CD4-positive, alpha-beta memory T cell (primary cell): ENCODE measurements at places on chromosomes 1 and 21. TPM values are rescaled to one million over a fixed set of nuclear protein-coding genes. Genes with fewer than 3 reads are reported as not detected.
A peak's percentile ranks its signal among the peaks of the same experiment; 100 is the strongest.

Gene YBX1
- total RNA-seq, result 328 TPM

Gene S100A6
- 356 TPM for total RNA-seq

Gene FLG2
- not detected for total RNA-seq

Gene CDA
- not detected for total RNA-seq

- no peak for DNase-seq
- H3K27ac ChIP-seq, result no peak overlapping the region
- H3K4me3 ChIP-seq, result no peak overlapping the region
- H3K27me3 ChIP-seq, result no peaks in the 10 kb centered on the region
Observed at GRCh38 chr21:37509802-37510393, 143.3 kb downstream of the DYRK1A start.

- DNase-seq, result no peak
- no peak overlapping the region for H3K4me3 ChIP-seq
- no peak overlapping the region for H3K27ac ChIP-seq
- no peaks in the 10 kb centered on the region for H3K36me3 ChIP-seq
Observed at GRCh38 chr1:172851077-172851476, 192.2 kb downstream of the FASLG start.

Gene MCOLN2
- total RNA-seq, result 16.8 TPM

Gene LMOD1
- total RNA-seq, result not detected

GRCh38 chr1:20192364-20192763 is 6.0 kb upstream of the PLA2G2C start:
- H3K27me3 ChIP-seq, result no peaks in the 10 kb centered on the region
- peaks cover 21% of the 10 kb centered on the region for H3K4me1 ChIP-seq
- DNase-seq, result no peak
- H3K36me3 ChIP-seq, result no peaks in the 10 kb centered on the region
- no peak overlapping the region for H3K4me3 ChIP-seq
- H3K27ac ChIP-seq, result no peak overlapping the region

Gene PROK1
- not detected for total RNA-seq

DNA sequence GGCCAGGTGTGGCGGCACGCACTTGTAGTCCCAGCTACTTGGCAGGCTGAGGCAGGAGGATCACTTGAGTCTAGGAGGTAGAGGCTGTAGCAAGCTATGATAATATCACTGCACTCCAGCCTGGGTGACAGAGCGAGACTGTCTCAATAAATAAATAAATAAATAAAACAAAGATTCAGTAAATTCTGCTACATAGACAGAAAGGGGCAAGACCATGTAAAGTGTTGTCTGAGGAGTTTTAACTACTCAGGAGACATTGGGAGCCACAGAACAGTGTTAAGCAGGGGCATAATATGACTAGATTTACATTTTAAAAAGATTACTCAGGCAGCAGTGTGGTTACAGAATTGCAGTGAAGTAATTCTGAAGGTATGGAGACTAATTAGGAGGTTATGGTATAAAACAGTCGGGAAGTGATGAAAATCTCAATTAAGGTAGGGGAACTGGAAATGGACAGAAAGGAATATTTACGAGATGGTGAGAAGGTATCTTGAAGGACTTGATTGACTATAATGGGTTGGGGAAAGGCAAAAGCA is 94.7 kb downstream of the ATP1B1 start:
- H3K4me3 ChIP-seq, result no peak overlapping the region
- H3K4me1 ChIP-seq, result no peaks in the 10 kb centered on the region
- no peaks in the 10 kb centered on the region for H3K36me3 ChIP-seq

Gene B3GALT2
- 15.1 TPM for total RNA-seq

- H3K36me3 ChIP-seq, result no peaks in the 10 kb centered on the region
- no peak for DNase-seq
- no peak overlapping the region for H3K4me3 ChIP-seq
- H3K27me3 ChIP-seq, result no peaks in the 10 kb centered on the region
- H3K27ac ChIP-seq, result no peak overlapping the region
Observed at GRCh38 chr21:40646651-40647050, 200.3 kb downstream of the DSCAM start.

DNA sequence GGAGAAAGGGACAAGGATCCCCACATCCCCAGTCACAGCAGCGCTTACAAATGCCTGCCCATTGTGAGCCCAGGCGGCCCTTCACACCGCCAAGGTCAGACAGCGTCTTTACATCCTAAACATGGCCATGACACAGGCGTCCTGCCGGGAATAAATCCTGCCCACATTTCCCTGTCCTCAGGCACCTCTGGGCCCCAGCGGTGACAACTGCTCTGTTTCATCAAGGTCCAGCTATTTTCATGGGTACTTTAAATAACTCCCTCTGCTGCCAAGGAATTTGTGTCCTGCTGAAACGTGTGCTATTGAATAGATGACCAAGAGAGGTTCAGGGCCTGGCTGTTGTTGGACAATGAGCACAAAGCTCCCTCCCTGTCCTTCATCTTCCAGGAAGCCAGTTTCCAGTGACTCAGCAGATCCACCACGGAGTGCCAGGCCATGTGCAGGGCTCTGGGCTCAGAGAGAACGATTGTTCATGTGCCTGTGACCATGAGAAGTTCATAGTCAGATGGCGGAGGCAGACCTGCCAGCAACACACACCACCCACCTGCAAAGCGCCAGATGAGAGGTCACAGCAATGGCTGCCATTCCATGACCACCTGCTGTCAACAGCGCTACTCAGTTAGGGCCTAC is 195.8 kb downstream of the MATN1 start:
- H3K4me1 ChIP-seq, result no peaks in the 10 kb centered on the region
- H3K27me3 ChIP-seq, result no peaks in the 10 kb centered on the region
- no peak overlapping the region for H3K4me3 ChIP-seq
- H3K27ac ChIP-seq, result no peak overlapping the region

Gene ASH1L
- total RNA-seq, result 105 TPM

- H3K27ac ChIP-seq, result no peak overlapping the region
- H3K36me3 ChIP-seq, result no peaks in the 10 kb centered on the region
- H3K4me1 ChIP-seq, result no peaks in the 10 kb centered on the region
- no peak for DNase-seq
- H3K4me3 ChIP-seq, result no peak overlapping the region
- H3K27me3 ChIP-seq, result no peaks in the 10 kb centered on the region
Observed at GRCh38 chr1:7333094-7333493, 438.0 kb upstream of the VAMP3 start.

DNA sequence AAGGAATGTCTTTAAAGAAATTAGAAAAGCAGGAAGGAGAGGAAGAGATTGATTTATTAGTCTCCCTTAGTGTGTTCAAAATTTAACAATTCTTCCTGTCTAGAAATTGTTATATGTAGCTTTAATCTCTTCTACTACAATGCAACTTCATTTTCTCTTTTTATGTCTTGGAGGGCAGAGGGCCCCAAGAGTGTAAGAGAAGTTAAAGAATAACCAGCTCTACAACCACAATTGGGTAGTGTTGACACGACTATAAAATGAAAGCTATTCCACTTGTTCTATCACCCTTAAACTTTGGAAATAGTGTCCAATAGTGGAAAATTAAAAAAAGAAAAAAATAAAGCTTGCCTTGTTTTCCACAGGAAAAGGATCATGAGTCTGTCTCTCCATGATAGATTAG is 82.6 kb upstream of the DPYD start:
- no peak overlapping the region for H3K27ac ChIP-seq
- H3K4me1 ChIP-seq, result no peaks in the 10 kb centered on the region
- H3K36me3 ChIP-seq, result no peaks in the 10 kb centered on the region
- no peak for DNase-seq
- H3K4me3 ChIP-seq, result no peak overlapping the region
- H3K27me3 ChIP-seq, result no peaks in the 10 kb centered on the region

DNA sequence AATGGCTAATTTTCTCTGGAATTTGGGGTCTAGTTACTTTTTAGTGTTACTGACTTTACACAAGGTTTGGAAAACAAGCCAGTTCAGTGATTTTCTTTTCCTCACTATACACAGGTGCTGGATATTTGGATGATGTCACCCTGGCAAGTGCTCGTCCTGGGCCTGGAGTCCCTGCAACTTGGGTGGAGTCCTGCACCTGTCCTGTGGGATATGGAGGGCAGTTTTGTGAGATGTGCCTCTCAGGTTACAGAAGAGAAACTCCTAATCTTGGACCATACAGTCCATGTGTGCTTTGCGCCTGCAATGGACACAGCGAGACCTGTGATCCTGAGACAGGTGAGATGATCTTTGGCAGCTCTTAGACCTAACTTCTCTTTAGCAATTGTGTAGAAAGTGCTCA is 64.5 kb upstream of the LAMC2 start:
- no peaks in the 10 kb centered on the region for H3K27me3 ChIP-seq
- no peak overlapping the region for H3K4me3 ChIP-seq
- H3K4me1 ChIP-seq, result no peaks in the 10 kb centered on the region
- DNase-seq, result no peak
- H3K27ac ChIP-seq, result no peak overlapping the region

Gene BTBD8
- 6.0 TPM for total RNA-seq

- H3K27me3 ChIP-seq, result no peaks in the 10 kb centered on the region
- H3K4me1 ChIP-seq, result no peaks in the 10 kb centered on the region
- no peak overlapping the region for H3K27ac ChIP-seq
- DNase-seq, result no peak
- no peak overlapping the region for H3K4me3 ChIP-seq
Observed at GRCh38 chr1:240619357-240619756, 7.4 kb upstream of the GREM2 start.

Gene PCP4
- not detected for total RNA-seq

Gene AK4
- total RNA-seq, result 1.9 TPM

- no peak overlapping the region for H3K27ac ChIP-seq
- H3K36me3 ChIP-seq, result no peaks in the 10 kb centered on the region
- no peak for DNase-seq
Observed at GRCh38 chr1:155073377-155074242, 5.0 kb upstream of the EFNA3 start.

DNA sequence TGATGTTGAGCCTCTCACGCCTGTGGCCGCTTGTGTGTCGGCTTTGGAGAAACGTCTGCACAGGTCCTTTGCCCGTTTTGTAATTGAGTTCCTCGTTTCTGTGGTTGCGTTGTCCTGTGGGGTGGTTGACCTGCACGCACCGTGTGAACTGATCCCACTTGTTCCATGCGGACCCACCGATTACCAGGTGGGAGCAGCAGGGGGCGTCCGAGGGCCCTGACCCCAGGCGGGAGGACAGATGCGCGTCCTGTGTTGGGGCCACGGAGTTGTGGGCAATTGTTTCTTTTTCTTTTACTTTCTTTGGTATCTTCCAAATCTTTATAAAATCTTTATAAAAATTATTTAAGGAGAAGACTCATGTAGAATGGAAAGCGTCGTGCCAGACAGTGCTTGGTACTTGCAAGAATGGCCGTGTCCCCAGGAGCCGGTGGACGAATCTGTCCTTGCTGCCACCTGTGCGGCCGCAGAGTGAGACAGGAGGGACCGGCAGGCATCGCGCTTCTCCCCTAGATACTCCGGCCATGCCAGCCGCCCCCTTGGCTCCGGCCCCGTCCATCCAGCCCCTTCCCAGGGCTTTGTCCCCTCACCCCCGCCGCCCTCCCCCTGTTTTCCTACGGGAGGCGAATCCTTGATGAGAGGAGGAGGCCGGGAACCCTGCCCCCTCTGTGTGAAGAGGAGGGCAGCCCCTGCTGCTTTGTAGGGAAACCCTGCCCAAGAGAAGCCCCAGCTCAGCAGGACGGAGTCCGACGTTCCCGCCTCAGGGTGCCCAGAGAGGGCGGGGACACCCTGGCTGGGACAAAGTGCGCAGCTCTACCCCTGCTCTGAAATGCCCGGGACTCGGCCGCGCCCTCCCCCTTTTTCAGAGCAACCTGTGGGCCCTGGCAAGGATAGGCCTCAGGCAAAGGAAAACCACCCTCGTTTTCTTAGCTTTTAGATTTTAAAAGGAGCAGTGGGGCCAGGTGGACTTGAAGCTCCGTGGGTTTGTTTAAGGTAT is 41.7 kb downstream of the PRKCZ start:
- H3K4me1 ChIP-seq, result no peaks in the 10 kb centered on the region
- peak; percentile 28 for DNase-seq
- H3K27ac ChIP-seq, result no peak overlapping the region
- no peaks in the 10 kb centered on the region for H3K36me3 ChIP-seq
- no peak overlapping the region for H3K4me3 ChIP-seq

Gene NEGR1
- total RNA-seq, result not detected

Gene PKP1
- total RNA-seq, result not detected

GRCh38 chr1:175498002-175498401 is 245.4 kb downstream of the TNR start:
- no peak overlapping the region for H3K27ac ChIP-seq
- H3K4me3 ChIP-seq, result no peak overlapping the region
- H3K27me3 ChIP-seq, result no peaks in the 10 kb centered on the region
- DNase-seq, result no peak
- H3K36me3 ChIP-seq, result no peaks in the 10 kb centered on the region

GRCh38 chr21:39175154-39175553 is 8.1 kb downstream of the PSMG1 start:
- H3K27me3 ChIP-seq, result no peaks in the 10 kb centered on the region
- no peak overlapping the region for H3K4me3 ChIP-seq
- no peak overlapping the region for H3K27ac ChIP-seq
- peak; percentile 8 for DNase-seq

DNA sequence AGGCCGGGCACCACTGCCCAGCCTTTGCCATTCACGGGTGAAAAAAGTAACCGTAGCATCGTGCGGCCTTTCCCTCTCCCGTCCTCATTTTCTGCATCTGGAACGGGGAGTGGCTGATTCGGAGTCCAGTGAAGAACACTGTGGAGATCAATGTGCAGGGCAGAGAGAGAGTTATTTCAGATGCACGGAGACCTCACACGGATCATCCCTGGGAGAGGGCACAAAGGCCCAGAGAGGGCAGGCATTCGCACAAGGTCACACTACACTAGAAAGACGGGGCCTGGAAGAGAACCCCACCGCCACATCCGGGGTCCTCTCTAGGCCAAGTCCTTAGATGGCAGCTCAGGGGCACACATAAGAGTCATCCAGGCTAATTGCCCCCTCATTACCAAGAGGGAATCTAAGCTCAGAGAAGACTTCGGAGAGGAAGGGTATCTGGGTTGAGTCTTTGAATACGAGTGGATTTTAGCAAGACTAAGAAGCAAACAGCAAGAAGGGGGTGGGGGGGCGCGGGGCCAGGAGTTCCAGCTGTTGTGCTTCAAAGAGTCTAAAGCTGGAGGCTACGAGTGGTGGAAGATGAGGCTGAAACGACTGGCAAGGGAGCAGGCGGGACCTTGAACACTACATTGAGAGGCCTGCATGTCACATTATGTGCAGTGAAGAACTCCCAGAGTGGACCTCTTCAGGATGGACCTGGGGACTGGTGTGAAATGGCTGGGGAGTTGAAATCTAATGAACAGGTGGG is 857 bp downstream of the GPX7 start:
- H3K27me3 ChIP-seq, result no peaks in the 10 kb centered on the region
- DNase-seq, result peak; percentile 19
- peaks cover 17% of the 10 kb centered on the region for H3K36me3 ChIP-seq
- peaks cover 39% of the 10 kb centered on the region for H3K4me1 ChIP-seq
- peak overlapping the region; percentile 69 for H3K27ac ChIP-seq

Gene GBP6
- total RNA-seq, result 0.17 TPM

DNA sequence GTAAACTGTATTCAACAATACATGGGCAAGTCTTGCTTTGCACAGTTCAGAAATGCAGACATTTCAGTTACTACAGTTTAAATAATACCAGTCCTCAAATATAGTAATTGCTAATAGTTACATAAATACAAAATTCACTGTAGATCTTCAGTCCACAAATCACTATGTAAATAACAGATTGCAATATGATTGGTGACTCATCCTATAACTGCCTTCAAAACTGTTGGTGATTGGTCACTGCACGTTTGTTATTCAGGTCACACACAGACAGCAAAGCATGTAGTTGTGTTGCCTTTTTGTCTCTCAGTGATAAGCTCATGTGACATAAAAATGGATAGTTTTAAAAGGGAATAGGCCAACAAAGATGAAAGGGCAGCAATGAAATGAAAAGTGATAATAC is 186.5 kb upstream of the CTTNBP2NL start:
- no peaks in the 10 kb centered on the region for H3K27me3 ChIP-seq
- H3K4me3 ChIP-seq, result no peak overlapping the region
- no peak for DNase-seq
- H3K36me3 ChIP-seq, result no peaks in the 10 kb centered on the region

Gene IFNAR2
- 76.5 TPM for total RNA-seq

- H3K27ac ChIP-seq, result no peak overlapping the region
- no peak for DNase-seq
- H3K27me3 ChIP-seq, result no peaks in the 10 kb centered on the region
Observed at GRCh38 chr1:4778056-4778455, 123.6 kb downstream of the AJAP1 start.
